ENCODE measurements at places on chromosomes 7 and 10.

- no peak for DNase-seq
Measured at GRCh38 chr10:78726171-78726570, 342.6 kb upstream of the ZMIZ1 start.

GRCh38 chr7:27840313-27840712 lies 100.4 kb downstream of the TAX1BP1 start:
- no peak for DNase-seq

- DNase-seq, result peak; percentile 14
Measured at GRCh38 chr7:112286250-112287086, 80.0 kb downstream of the ZNF277 start.

DNA sequence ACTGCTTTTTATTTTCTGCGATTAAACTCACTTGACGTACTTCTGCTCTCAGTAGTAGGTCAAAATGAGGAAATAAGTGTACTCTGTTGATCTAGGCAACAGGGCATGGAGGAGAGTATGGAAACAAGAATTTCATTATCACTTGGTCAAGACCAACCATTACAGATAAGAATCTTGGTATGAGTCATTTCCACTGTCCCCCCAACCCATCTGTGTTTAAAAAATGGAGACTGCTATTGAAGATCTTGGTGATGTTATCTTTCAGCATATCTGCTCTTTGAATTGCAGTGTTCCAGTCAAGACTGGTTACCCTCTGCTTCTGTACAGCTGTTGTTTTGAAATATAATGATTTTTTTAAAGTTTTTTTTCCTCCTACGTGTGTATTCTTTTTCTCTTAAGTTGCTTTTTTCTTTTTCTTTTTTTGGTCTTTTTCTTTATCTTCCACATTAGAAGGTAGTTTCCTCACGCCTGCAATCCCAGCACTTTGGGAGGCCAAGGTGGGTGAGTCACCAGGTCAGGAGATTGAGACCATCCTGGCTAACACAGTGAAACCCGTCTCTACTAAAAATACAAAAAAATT lies 11.7 kb downstream of the STAM start:
- no peak for DNase-seq

DNA sequence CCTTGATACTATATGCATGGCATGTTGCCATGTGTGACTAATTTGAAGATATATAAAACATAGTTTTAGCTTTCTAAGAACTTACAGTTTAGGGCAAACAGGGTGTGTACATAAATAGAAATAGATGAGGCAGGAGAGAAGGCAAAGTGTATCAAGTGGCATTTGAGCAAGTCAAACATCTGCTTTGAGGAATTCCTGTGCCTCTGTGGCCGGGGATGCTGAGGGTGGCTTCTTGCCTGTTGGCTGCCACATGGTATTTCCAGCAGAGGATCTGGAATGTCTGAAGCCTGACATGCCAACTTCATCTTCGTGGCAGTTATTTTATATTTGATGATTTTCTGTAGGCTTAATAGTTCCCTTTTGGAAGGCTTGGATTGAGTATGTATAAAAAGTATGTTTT lies 6.0 kb downstream of the SSBP1 start:
- no peak for DNase-seq

GRCh38 chr7:128270826-128271272 lies 29.8 kb downstream of the LEP start:
- peak; percentile 16 for DNase-seq

DNA sequence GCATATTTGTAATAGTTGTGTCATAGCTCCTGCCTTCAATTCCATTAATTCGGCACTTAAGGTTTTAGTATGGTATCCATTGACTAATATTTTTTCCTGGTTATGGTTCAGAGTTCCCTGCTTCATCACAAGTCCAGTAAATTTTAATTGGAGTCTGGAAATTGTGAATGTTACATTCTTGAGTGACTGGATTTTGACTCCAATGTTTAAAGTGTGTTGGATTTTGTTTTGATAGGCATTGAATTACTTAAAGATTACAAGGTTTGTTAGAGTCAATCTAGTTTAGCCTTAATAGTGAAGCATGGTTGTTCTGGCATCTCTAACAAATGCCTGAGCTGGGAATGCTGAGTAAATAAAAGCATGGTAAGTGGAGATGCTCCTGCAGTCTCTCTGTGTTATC lies 326.6 kb upstream of the IGFBP3 start:
- DNase-seq, result no peak
